Thyroid gland (tissue), 4 donors: ENCODE measurements at places on chromosomes 13 and 19. TPM values are rescaled to one million over a fixed set of nuclear protein-coding genes. Genes with fewer than 3 reads are reported as not detected.

DNA sequence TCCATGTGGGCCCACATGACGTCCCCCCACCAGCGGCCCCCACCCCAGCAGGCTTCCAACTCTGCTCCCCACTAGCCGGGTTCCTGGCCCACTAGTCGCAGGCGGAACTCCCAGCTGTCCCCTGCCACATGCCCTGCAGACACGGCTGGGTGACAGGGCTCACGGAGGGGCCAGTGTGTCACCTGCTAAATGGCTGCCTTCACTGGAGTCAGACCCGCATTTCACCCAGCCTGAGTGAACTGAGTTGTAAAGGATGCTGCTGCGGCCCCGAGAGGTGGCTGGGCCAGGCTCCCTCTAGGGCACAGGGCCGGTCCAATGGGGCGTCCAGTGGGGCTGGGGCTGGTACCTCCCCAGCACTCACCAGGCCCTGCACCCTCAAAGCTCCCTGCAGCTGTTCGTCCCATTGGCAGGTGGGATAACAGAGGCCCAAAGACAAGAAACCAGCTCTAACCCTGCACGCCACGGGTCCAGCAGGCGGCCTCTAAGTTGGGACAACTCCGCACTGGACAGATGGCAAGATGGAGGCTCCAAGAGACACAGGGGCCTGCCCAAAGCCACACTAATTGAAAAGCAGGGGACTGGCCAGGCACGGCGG, 3.2 kb downstream of the LMNB2 start:
- DNase-seq = no peak

- no peak for DNase-seq
These were observed 3.5 kb upstream of the C19orf25 start for GRCh38 chr19:1482361-1483130.

GRCh38 chr19:5607318-5608275, 15.0 kb downstream of the SAFB2 start:
- no peak for DNase-seq

GRCh38 chr19:8458380-8458779, 13.6 kb downstream of the HNRNPM start:
- DNase-seq = no peak

DNA sequence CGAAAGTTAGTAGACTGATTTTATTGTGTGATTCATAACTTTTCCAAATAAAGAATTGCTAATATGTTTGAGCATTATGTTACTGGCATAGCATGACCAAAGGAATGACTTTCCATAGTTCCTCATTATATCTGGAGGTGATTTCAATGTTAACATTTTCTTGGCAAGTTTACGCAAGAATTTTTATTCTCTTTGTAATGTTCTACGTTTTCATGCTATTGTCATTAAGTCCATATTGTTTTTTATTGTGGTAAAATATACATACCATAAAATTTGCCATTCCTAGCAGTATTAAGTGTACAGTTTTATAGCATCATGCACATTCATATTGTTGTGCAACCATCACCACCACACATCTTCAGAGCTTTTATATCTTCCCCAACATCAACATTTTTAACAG, 14.8 kb downstream of the KCTD12 start:
- DNase-seq = no peak

GRCh38 chr13:29260684-29261083, 334.8 kb downstream of the SLC7A1 start:
- peak; percentile 7 for DNase-seq

GRCh38 chr13:40116008-40116407, 460.5 kb downstream of the COG6 start:
- DNase-seq = no peak

DNA sequence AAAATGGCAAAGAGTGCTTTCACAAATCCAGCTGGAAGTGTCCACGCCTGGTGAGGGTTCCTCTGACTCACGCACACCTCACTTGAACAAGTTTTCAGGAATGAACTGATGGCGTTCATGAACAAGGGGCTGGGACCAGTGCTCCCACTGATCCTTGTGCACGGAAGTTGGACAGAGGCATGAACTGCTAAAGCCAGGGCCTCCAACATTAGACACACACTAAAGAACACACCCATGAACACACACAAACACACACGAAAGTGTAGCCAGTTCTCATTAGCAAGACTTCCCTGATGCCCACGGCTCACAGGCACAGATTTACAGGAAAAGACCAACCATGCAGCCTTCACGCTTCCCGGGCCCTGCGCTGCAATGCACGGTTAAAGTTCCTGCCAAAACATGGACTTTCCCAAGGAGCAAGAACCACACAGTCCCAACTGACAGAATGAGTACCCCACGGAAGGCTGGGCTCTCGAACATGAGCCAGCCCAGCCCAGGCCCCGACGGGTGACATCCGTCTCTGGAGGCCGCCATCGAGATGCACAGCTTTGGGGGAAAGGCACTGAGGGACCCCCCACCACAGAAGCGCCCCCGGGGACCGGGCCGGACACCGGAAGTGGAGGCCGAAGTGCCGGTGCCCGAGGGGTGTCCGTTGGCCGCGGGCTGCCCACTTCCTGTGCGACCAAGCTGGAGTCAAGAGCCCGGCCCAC, 808 bp downstream of the DNMT1 start:
- no peak for DNase-seq

TMEM150B gene
- not detected for total RNA-seq

ZNF700 gene
- total RNA-seq = 17.2 TPM

TBXA2R gene
- total RNA-seq = 2.1 TPM
